ENCODE measurements at places on chromosomes 16 and 17. TPM values are rescaled to one million over a fixed set of nuclear protein-coding genes. Genes with fewer than 3 reads are reported as not detected.

GRCh38 chr17:18191967-18192366 lies 8.3 kb downstream of the ALKBH5 start:
- H3K27ac ChIP-seq, result no peak overlapping the region
- no peaks in the 10 kb centered on the region for H3K27me3 ChIP-seq
- DNase-seq, result no peak
- H3K4me1 ChIP-seq, result peaks cover 27% of the 10 kb centered on the region

DNA sequence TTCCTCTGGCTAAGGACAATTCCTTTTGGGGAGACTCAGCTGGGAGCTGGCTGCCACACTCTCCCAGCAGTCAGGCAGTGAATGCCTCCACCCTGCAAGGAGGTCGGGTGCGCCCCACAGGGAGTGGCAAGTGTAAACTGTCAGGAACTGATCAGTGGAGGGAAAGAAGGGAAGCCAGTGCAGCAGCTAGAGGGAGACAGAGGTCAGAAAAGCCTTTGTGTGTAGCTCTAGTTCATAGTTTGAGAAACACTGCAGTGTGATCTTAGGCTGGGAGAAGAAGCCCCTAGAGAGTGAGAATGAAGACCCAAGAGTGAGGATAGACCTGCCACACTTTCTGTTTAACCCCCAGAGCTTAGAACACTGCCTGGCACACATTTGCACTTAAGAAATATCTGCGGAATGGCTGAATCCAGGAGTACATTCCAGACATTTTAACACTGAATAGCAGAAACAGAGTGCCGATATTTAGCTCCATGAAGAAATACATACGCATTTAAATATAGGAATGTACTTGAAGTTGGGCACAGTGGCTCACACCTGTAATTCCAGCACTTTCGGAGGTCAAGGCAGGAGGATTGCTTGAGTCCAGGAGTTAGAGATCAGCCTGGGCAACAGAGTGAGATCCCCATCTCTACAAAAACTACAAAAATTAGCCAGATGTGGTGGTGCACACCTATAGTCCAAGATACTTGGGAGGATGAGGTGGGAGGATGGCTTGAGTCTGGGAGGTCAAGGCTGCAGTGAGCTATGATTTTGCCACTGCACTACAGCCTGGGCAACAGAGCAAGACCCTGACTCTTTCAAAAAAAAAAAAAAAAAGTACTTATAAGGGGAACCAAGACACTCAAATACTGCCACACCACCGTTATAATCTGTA lies 11.1 kb upstream of the SLC5A11 start:
- peaks cover 6% of the 10 kb centered on the region for H3K4me1 ChIP-seq
- peak; percentile 83 for DNase-seq
- peaks cover 3% of the 10 kb centered on the region for H3K36me3 ChIP-seq
- no peak overlapping the region for H3K27ac ChIP-seq
- no peak overlapping the region for H3K4me3 ChIP-seq
- no peaks in the 10 kb centered on the region for H3K27me3 ChIP-seq

- peak overlapping the region; percentile 45 for H3K27ac ChIP-seq
- no peak overlapping the region for H3K4me3 ChIP-seq
- H3K36me3 ChIP-seq, result no peaks in the 10 kb centered on the region
- peak; percentile 66 for DNase-seq
- H3K27me3 ChIP-seq, result no peaks in the 10 kb centered on the region
- no peaks in the 10 kb centered on the region for H3K4me1 ChIP-seq
Observed at GRCh38 chr16:57893559-57894389, 77.2 kb downstream of the CNGB1 start.

Gene GINS2
- 2.0 TPM for polyA plus RNA-seq

DNA sequence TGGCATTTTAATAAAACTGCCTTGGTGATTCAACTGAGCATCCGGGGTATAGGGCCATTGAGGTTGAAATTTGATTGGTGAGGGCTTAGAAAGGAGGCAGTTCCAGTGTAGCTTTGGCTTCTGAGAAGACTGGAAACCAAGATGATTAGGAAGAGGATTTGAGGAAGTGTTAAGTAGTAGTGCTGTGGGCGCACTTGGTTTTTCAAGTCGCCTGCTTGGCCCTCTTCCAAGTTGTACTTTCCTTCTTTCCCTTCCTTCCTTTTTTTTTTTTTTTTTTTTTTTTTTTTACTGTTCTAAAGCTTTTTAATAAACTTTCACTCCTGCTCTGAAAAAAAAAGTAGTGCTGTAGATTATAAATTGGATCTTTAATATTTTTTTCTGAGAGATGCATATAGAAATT lies 320.5 kb downstream of the UTP18 start:
- no peak overlapping the region for H3K27ac ChIP-seq
- no peaks in the 10 kb centered on the region for H3K36me3 ChIP-seq
- no peak for DNase-seq
- no peak overlapping the region for H3K4me3 ChIP-seq

All from small intestine (tissue), 16 donors.